ENCODE measurements at places on chromosomes 7 and 10.

- DNase-seq = no peak
Measured at GRCh38 chr10:75782463-75783248, 351.2 kb downstream of the LRMDA start.

GRCh38 chr7:425794-426188, 93.9 kb downstream of the PDGFA start:
- DNase-seq = no peak

DNA sequence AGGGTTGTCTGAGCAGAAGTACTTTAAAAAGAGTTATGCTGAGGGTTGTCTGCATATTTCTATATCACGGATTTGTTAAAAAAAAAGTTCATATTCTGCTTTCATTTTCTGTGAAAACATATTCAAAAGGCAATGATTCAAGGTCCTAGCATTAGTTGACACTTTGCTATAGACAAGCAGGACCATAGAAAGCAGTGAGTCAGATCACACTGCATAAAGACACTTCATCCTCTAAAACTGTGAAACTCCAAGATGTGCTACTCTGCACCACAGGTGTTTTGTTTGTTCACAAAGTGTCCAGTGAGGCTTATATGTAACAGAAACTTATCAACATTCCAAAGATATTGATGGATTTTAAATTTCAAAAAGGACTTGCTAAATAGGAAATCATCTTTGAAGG, 47.0 kb downstream of the SPAM1 start:
- no peak for DNase-seq

DNA sequence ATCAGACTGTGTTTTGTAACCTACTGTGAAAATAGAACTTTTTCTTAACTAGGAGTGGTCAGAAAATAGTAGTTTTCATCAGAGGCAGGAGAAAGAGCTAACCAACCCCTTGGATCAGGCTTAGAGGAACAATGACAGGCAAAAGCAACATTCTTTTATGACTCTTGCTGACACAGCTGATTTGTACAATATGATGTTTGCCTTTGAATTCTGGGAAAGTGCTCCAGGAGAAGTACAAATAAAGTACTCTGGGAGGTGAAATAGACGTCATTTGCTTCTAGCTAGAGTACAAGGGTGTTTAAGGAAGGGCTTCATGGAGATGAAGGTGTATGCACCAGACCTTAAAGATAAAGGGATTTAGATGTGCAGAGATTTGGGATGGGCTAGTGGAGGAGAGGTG, 75.1 kb upstream of the KIAA1217 start:
- no peak for DNase-seq

- DNase-seq = no peak
Measured at GRCh38 chr10:2887391-2888070, 179.8 kb upstream of the PFKP start.

- DNase-seq = no peak
Measured at GRCh38 chr10:132057191-132057681, 8.5 kb upstream of the JAKMIP3 start.

DNA sequence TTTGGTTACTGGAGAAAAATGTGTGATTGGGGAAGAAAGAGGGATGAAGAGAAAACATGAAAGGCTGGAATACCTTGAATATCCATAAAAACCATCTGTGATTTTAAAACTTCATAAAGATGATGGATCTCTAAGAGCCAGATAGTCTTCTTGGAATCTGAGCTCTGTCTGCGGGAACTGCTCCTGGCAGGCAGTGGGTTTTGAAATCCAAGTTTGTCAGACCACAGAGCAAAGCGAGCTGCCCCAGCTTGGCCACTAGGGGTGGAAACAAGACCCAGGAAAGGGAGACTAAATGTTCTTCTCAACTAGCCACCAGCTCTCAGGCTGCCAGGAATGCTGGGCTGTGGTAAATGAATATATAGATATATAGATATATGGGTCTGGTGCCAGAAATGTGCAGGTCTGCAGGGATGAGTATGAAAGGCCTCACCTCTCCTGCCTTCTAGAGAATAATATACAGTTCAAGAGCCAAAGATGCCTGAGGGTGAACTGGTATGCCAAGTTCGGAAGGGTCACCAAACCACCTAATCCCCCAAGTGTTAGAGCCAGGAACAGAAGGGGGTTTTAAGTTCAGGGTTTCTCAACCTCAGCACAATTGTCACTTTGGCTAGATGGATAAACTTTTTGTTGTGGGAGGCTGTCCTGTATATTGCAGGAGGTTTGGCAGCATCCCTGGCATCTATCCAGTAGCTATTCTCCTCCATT, 208.8 kb downstream of the KCNMA1 start:
- DNase-seq = no peak

GRCh38 chr7:1698951-1699350, 28.9 kb downstream of the ELFN1 start:
- no peak for DNase-seq
